Ascending aorta (tissue), 2 donors: ENCODE measurements at places on chromosomes 1 and 21. TPM values are rescaled to one million over a fixed set of nuclear protein-coding genes. Genes with fewer than 3 reads are reported as not detected.

- DNase-seq, result no peak
Observed at GRCh38 chr1:79716447-79716846, 709.9 kb upstream of the ADGRL4 start.

DNA sequence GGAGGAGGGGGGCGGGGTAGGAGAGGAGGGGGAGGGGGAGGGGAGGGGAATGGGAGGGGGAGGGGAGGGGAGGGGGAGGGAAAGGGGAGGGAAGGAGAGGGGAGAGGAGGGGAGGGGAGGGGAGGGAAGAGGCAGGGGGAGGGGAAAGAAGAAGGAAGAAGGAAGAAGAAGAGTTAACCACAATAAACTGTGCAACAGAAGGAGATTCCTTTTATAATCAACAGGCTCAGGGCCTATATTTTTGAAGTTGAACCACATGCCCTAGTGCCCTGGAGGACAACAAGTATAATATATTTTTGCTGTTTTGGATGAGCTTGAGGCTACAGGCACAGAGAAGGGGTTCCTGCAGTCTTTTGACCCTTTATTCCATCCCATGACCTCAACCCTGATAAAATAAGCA is 228.2 kb upstream of the IRF2BP2 start:
- DNase-seq, result no peak

GRCh38 chr1:161374373-161374772 is 6.7 kb upstream of the CFAP126 start:
- DNase-seq, result no peak

Gene LRRC39
- total RNA-seq, result not detected

GRCh38 chr1:68490046-68490651 is 6.7 kb downstream of the DEPDC1 start:
- DNase-seq, result no peak
